ENCODE measurements at places on chromosomes 16 and 17.

DNA sequence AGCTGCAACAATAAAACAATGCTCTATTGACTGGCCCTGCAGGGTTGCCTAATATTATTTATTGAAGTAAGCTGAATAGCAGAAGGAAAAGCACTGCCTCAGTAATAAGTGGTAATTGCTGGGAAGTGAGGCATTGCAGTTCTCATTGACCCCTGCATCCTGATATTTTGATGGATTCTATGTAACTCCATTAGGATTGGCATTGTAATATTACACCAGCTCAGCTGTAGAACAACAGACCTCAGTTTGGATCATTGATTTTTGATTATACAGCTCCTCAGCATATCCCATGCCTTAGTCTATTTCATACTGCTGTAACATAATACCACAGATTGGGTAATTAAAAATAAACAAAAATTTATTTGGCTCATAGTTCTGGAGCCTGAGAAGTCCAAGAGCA, 650.6 kb upstream of the SALL1 start:
- no peak for DNase-seq

- peak; percentile 44 for DNase-seq
Observed at GRCh38 chr16:4409081-4409932, 7.1 kb downstream of the CORO7 start.

DNA sequence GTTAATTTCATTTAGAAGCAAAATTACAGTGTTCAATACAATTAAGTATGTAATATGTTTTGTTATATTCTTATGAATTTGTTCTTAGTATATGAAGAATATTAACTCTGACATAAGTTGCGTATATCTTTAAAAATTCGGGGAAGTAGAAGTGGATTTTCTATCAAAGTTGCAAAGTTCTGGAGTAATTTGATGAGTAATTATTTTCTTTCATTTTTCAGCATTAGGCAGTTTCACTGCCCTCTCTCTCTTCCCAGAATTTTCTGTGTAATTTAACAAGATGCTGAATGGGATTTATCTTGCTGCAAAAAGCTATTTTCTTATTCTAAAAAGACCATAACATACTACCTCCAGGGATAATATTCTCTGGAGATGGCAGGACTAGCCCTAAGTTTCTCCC, 8.9 kb upstream of the CCL18 start:
- no peak for DNase-seq

DNA sequence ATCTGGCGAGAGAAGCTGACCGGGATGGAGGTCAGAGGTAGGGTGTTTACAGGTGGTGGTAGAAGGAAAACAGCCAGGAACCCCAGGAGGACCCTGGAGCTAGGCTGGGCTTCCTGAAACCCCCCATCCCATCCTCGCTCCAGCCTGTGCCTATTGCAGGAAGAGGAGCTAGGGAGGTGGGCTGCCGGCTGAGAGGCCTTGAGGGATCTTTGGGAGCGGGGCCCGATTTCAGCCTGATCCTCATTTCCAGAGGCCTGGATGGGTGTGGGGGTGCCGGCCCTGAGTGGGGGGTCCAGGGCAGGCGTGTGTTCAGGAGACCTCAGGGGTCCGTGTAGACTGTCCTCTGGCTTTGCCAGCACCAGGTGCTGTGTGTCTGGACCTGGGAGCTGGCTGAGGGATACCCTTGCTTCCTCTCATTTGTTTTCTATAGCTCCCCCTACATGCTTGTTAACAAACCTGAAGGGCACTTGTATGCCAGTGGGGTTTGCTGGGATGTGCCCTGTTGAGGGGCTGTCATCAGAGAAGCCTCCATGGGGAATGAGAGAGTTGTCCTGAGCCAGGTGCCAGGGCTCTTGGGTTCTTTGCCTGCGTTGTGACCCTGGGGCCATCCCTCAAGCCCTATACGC, 18.9 kb upstream of the RAP1GAP2 start:
- no peak for DNase-seq

GRCh38 chr16:30088237-30088831, 3.4 kb downstream of the TBX6 start:
- no peak for DNase-seq

DNA sequence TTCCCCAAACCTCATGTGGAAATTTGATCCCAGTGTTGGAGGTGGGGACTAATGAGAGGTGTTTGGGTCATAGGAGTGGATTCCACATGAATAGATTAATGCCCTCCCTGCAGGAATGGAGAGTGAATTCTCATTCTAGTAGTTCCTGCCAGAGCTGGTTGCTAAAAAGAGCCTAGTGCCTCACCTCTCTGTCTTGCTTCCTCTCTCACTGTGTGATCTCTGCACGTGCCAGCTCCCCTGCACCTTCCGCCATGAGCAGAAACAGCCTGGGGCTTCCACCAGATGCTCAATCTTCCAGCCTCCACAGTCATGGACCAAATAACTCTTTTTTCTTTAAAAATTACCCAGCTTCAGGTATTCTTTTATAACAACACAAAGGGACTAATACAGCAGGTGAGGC, 72.9 kb upstream of the CLEC3A start:
- no peak for DNase-seq

GRCh38 chr17:39538866-39539265, 68.9 kb downstream of the NEUROD2 start:
- no peak for DNase-seq

- no peak for DNase-seq
Observed at GRCh38 chr16:20242568-20243255, 84.6 kb downstream of the GP2 start.

DNA sequence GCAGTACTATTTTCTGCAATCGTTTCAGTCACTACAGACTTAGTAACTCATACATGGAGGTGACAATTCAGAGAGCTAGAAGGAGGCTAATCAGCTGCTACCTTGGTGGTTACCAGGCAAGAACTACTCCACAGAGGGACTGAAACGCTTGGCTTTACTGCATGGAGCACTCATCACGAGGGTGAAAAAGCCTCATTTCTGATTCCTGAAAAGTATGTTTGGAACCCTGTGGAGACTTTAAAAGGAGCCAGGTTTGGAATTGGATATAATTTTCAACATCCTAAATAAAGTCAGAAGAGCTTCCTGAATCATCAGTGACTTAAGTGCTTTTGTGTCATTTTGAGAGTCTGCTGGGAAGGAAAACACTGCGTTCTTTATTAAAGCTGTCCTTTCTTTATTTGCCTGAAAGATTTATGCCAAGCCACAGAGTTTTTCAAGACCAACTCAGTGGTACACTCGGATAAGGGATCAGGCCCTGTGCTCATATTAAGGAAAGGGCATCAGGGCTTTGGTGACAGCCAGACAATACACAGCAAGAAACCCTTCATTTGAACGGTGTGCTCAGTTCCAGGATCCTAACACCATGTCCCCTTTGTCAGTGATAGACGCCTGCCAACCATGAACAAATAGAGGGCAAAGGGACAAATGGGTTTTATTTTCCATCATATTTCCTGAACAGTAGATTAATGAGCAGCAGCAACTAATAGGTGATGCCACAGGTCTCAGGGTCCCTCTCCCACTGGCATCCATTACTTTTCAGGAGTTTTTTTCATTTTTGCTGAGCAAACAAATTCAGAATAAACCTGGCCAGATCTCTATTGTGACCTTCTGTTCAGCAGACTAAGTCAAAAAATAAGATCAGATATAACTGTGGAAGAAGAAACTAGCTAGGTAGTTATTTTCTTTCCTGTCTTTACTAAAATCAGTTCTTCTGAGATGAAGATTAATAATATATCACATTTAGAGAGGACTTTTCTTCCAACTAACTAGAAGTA, 80.5 kb upstream of the CLEC18B start:
- DNase-seq, result no peak

DNA sequence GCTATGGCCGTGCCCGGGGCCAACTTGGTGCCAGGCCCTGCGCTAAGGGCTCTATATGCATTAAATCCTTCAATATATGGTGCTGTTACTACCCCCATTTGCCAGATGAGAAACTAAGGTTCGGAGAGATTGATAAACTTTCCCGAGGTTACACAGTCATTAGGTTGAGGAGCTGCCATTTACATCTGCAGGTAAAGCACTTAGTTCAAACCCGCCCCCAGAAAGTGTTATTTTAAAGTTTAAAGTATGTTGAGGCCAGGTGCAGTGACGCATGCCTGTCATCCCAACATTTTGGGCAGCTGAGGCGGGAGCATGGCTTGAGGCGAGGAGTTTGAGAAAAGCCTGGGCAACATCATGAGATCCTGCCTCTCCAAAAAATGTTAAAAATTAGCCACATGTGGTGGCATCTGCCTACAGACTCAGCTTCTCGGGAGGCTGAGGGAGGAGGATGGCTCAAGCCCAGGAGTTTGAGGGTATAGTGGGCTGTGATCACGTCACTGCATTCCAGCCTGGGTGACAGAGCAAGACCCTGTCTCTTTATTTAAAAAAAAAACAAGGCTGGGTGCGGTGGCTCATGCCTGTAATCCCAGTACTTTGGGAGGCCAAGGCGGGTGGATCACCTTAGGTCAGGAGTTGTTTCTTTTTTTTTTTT, 264.7 kb downstream of the PARN start:
- DNase-seq, result no peak

Data from mammary epithelial cell (primary cell).